NCI-H2081 treated with DMSO at 0.1 percent for 48 hours (cell line): ENCODE measurements at places on chromosomes 4 and X.
A peak's percentile ranks its signal among the peaks of the same experiment; 100 is the strongest.

DNA sequence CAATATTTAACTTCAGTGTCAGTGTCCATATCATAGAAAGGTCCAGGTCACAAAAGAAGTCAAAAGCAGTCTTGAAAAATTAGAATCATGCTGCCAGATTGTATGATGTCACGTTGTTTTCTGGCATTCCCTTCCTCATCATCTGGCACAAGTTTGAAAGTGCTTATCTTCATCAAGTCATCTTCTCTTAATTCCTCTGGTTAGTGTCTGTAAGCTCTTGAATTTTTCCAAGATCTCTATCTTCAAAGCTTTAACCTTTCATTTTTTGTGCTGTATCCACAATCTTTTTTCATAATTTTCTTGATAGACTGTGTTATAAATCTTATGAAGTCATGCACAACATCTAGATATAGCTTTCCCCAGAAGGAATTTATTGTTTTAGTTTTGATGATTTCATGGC, 682.7 kb upstream of the AADAT start:
- no peak for DNase-seq

DNA sequence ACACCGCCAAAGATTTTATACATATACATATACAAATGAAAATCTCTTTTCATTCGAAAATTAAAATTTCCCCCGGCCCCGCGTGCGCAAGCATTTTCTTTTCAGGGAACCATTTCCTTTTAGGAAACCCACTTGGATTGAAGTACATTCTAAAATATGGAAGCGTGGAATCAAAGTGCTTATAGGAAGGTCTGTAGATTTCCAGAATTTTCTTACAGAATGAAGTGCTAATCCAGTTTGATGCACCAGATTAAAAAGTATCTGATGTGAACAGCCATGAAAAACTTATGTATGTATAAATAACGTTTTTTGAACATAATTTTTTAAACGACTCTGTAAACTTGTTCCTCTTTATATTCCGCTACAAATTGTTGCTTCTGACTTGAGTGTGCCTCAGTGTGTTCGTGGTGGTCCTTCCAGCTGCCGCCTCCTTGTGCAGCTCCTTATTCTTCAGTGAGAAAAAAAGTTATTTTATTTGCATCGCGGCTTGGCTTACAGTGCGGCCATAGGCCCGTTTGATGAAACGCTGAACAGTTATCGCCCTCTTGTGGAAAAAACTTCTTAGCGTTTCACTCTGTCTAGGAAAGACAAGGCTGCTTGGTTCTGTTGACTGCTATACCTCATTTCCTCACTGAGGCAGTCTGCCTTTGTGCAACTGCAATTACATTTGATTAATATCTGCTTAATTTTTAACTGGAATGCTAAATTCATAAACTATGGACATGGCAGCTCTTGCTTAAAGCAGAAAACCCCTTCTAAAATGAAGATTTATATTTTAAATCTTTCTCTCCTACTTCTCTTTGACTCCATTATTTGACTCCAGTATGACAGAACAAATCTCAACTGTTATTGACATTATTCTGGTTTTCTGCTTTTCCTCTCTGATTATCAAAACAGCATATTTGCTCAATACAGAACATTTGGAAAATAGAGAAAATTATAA, 4.7 kb upstream of the NKX6-1 start:
- peak; percentile 18 for DNase-seq

- no peak for DNase-seq
These were observed 30.3 kb upstream of the HTRA3 start for GRCh38 chr4:8239226-8239625.

- no peak for DNase-seq
These were observed 132.2 kb upstream of the AGA start for GRCh38 chr4:177574446-177574845.

DNA sequence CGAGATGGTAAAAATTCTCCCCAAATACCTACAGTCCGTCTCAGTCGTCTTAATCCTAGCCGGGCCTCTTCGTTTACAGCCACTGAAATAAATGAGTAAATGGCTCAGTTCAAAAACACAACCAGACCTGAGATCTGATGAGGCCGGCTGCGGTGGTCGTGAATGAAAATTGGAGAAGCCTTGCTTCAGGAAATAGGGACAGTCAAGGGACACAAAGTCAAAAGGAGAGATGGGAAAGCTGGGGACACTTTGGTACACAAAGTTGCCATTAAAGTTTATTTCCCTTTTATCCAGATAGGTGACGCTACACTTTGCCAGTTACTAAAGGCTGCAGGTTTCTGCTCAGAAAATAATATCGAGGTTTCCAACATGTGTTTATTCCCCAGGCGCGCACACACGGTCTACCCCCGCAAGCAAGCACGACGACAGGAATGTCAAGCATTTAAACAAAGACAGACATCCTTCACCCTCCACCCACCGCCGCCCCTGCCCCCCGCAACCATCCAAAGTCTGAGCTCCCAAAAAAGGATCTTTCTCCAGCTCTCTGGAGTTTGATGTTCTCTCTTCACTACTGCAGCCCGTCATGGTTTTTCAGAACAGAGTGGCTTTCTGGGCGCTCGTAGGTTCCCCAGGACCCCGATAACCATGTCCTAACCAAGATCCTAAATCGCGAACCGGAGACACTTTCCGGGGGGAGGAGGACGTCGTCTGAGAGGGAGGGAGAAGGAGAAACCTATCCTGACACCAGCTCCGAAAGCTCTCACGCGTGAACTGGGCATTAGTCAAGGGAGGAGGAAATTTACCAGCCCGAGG, 1.3 kb upstream of the PCDH7 start:
- no peak for DNase-seq

- peak; percentile 6 for DNase-seq
These were observed 19.5 kb upstream of the NFXL1 start for GRCh38 chr4:47933840-47934239.

- no peak for DNase-seq
These were observed 5.2 kb upstream of the SMIM10L2A start for GRCh38 chrX:135416546-135416945.

DNA sequence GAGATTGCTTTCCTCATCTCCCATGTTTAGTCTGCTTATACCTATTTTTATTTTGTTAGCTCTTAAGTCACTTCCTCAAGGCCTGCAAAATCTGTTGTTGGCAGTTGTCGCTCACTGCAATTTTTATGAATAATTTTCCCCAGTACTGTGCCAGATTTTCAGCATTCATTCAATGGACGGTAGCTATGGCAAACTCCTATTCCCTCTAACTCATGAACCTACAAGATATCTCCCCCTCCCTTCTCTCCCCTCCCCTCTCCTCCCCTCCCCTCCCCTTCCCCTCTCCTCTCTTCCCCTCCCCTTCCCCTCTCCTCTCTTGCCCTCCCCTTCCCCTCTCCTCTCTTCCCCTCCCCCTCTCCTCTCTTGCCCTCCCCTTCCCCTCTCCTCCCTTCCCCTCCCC, 160.4 kb downstream of the FRAS1 start:
- DNase-seq = no peak

DNA sequence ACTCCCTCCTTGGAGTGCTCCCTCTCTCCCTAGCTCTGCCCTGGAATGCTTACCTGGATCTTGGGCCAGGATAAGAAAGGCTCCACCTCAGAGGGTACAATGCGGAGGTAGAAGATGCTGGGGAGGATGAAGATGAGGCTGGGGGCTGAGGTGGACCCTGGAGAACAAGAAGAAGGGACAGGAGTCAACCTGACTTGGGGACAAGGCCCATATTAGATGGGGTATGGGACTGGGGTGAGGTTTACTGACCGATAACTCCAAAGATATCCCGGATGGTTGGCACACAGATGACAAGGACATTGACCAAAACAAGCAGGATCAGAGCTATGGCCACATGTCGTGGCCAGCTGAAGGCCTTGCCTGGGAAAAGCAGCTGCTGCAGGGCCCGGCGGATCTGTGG, 10.6 kb downstream of the SLC38A5 start:
- no peak for DNase-seq

DNA sequence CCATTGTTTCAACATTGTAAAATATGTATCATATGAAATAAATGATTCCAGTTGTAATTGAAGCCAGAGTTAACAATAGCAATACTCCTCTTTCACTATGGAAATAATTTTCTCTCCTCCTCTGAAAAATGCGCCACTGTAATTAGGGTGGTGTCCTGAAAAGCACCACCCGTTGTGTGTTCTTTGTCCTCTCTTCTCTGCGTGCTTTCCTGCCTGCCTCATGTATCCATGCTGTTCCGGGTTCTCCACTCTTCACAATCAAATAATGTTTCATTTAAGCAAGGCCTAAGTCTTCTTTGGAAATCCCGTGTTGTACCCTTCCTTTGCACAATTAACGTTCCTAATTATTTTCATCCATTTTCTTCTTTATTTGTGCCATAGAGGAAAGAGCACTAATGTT, 293.3 kb downstream of the ADGRL3 start:
- DNase-seq = peak; percentile 62

DNA sequence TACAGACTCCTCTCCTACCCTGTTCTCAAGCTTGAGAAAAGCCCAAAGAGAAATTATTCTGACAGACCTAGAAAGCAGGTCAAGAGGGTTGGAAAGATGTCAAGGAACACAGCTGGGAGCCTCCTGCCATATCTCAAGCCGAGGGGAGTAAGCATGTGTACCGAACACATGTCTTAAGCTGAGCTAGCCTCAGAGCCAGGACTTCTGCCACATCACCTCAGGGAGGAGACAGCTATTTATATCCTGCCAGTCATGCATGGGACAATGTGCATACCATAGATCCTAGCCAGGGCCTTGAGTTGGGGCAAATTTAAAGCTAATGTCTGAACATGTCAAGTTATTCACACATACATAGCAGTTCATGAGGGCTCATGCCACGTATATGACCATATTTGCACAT, 11.8 kb downstream of the TMEM31 start:
- DNase-seq = no peak

DNA sequence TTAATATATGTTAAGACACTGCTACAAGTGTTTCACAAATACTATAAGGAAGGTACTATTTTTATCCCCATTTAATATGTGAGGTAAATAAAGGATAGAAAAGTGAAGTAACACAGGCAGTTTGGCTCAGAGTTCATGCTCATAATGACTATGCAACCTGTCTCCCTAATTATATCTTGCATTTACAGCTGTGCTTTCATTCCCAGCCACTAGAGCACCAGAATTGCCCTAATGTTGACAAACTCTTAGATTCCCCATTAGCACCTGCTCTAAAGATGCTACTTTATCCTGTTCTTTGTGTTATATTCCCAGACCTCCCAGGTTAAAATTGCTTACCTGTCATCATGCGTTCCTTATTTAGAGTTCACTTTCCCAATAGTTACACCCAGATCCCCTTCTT, 833.6 kb downstream of the CCSER1 start:
- DNase-seq = peak; percentile 23

DNA sequence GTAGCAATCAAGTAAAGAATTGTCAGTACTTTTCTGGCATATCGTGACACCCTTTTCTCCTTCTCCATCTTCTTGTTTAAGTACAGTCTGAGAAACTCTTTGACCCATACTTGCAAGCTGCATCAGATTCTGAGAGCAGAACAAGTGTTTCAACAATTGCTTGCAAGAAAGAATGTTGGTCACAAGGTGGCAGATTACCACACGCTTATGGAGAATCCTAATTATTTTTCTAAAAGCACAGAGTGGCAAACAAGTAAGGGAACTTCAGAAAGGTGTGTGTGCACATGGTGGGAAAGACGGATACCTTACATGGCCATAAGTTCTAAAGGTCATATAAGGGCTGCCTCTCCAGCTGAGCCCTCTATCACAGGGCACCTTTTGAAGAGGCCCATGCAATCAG, 136.4 kb upstream of the FGF13 start:
- no peak for DNase-seq

GRCh38 chr4:24117975-24118374, 228.1 kb upstream of the PPARGC1A start:
- DNase-seq = no peak

- no peak for DNase-seq
These were observed 159.2 kb downstream of the ADGRL3 start for GRCh38 chr4:61359301-61359700.

DNA sequence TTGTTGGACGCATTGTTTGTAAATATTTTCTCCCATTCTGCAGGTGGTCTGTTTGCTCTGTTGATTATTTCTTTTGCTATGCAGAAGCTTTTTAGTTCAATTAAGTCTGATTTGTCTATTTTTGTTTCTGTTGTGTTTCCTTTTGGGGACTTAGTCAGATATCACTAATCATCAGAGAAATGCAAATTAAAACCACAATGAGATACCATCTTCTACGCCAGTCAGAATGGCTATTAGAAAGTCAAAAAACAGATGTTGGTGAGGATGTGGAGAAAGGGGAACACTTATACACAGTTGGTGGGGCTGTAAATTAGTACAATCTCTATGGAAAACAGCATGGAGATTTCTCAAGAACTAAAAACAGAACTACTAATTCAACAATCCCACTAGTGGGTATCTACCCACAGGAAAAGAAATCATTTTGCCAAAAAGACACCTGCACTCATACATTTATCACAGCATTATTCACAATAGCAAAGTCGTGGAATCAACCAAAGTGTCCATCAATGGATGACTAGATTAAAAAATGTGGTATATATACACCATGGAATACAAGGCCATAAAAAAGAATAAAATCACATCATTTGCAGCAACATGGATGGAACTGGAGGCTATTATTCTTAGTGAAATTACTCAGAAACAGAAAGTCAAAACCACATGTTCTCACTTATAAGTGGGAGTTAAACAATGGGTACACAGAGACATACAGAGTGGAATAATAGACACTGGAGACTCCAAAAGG, 8.1 kb downstream of the COQ2 start:
- no peak for DNase-seq

- DNase-seq = no peak
These were observed 91.2 kb downstream of the RCHY1 start for GRCh38 chr4:75422998-75423397.

DNA sequence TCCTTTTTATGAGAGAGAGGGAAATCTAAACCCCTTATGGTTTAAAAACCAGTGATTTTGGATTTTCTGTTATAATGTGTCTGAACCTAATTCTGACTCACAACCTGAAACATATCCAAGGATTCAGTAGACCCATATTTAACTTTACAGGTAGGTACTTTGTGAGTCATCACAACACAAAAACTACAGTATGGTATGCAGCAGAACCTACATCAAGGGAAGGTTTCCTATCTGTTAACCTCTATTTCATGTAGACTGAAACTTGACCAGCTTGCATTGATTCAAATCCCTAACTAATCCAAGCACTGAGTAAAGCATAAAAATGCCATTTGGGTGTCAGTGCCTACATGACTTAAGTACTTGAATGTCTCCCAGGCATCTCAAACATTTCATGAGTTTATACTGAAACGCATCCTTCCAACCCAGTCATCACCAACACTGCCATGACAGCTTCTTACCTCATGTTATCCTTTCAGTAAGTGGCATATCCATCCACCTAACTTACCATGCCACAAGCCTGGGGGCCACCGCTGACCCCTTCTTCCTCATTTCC, 4.3 kb upstream of the ARHGAP10 start:
- DNase-seq = no peak

DNA sequence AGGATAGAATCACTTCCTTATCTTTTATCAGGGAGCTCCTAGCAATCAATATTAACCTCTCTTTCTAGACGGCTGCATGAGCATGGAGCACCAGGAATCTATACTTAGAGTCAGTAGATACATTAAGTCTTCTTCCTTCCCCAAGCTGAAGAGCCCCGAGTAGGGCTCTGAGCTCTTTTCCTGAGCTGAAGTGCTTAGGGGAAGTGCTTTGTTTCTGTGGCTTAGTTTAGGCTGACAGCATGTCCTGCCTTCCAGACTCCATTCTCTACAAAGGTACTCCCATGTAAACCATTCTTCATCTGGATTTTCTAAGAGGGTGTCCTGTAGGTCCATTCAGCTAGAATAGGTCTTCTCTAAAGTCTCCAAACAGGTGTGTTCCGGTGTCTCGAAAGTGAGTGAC, 127.5 kb upstream of the AFF2 start:
- no peak for DNase-seq
